ENCODE measurements at places on chromosomes 3 and 15.

GRCh38 chr15:47439146-47440111 is 277.9 kb upstream of the SEMA6D start:
- H3K36me3 ChIP-seq, result no peaks in the 10 kb centered on the region
- H3K27me3 ChIP-seq, result no peaks in the 10 kb centered on the region
- H3K4me1 ChIP-seq, result no peaks in the 10 kb centered on the region
- no peak for DNase-seq
- no peak overlapping the region for H3K27ac ChIP-seq

DNA sequence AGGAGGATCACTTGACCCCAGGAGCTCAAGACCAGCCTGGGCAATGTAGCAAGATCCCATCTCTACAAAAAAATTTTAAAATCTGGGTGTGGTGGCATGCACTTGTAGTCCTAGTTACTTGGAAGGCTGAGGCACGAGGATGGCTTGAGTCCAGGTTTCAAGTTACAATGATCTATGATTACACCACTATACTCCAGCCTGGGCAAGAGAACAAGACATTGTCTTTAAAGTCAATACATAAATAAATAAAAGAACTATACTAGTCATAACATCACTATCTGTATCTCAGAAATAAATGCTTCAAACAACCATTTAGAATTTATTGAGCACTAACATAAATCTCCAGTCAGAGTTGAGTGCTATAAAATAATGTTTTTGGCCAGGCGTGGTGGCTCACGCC is 8.5 kb upstream of the PHLDB2 start:
- H3K4me1 ChIP-seq, result no peaks in the 10 kb centered on the region
- no peak overlapping the region for H3K27ac ChIP-seq
- DNase-seq, result no peak
- H3K36me3 ChIP-seq, result no peaks in the 10 kb centered on the region

DNA sequence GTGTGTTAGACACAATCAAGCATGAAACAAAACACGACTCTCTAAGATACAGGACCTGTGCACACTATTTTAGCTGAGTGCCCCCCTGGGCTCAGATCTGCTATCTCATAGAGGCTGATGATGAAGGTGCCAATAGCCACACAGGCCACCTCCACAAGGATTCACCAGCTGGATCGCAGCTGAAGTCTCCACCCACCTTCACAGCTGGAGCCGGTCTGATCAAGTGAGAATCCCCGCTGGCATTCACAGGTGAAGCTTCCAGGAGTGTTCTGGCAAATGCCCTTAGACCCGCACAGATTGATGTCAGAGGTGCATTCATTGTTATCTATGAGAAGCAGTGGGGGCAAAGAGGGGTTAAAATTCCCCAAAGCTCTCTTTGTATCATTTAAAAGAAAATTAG is 90.1 kb downstream of the DUT start:
- no peak overlapping the region for H3K27ac ChIP-seq
- H3K36me3 ChIP-seq, result no peaks in the 10 kb centered on the region
- no peak overlapping the region for H3K4me3 ChIP-seq
- no peak for DNase-seq

- peak overlapping the region; percentile 92 for H3K27ac ChIP-seq
- peak; percentile 22 for DNase-seq
- H3K4me3 ChIP-seq, result peak overlapping the region; percentile 95
- peaks cover 6% of the 10 kb centered on the region for H3K4me1 ChIP-seq
- H3K27me3 ChIP-seq, result no peaks in the 10 kb centered on the region
Observed at GRCh38 chr15:74907163-74907870, 666 bp upstream of the FAM219B start.

DNA sequence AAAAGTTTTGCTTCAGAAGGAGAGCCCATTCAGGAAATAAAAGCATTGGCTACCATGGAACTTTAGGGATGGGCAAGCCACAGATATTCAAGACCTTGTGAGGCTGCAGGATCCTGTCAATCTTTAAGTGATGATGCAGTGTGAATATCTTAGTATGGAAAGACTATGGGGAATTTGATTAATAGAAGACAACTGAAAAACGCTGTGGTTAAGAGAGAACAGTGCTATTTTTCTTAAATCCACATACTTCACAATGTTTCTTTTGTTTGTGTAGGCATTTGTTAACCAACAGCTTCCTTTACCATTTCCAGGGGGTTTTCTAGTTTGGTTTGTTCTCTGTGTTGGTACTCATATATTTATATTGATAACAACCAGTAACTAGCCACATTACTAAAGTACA is 90.3 kb downstream of the TMEM212 start:
- no peaks in the 10 kb centered on the region for H3K27me3 ChIP-seq
- H3K4me3 ChIP-seq, result no peak overlapping the region
- no peaks in the 10 kb centered on the region for H3K36me3 ChIP-seq
- no peaks in the 10 kb centered on the region for H3K4me1 ChIP-seq
- no peak for DNase-seq

DNA sequence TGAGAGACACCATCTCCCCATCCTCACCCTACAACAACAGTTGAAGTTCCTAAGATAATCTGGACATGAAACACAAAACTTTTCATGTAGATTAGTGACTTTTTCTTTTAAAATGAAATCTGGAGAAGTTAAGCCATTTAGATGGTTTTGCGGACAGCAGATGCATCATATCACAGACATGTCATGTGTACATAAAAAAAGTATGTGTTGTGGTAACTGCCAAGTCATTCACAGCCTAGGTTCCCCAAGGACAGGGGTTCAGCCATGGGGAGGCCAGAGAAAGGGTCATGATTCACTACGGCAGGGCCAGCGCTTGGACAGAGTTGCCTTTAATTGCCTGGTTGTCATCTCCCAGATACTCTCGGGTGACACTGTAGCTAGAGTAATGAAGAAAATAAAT is 163.2 kb downstream of the PDZRN3 start:
- no peaks in the 10 kb centered on the region for H3K36me3 ChIP-seq
- H3K4me3 ChIP-seq, result no peak overlapping the region
- H3K4me1 ChIP-seq, result no peaks in the 10 kb centered on the region
- DNase-seq, result no peak
- no peak overlapping the region for H3K27ac ChIP-seq

DNA sequence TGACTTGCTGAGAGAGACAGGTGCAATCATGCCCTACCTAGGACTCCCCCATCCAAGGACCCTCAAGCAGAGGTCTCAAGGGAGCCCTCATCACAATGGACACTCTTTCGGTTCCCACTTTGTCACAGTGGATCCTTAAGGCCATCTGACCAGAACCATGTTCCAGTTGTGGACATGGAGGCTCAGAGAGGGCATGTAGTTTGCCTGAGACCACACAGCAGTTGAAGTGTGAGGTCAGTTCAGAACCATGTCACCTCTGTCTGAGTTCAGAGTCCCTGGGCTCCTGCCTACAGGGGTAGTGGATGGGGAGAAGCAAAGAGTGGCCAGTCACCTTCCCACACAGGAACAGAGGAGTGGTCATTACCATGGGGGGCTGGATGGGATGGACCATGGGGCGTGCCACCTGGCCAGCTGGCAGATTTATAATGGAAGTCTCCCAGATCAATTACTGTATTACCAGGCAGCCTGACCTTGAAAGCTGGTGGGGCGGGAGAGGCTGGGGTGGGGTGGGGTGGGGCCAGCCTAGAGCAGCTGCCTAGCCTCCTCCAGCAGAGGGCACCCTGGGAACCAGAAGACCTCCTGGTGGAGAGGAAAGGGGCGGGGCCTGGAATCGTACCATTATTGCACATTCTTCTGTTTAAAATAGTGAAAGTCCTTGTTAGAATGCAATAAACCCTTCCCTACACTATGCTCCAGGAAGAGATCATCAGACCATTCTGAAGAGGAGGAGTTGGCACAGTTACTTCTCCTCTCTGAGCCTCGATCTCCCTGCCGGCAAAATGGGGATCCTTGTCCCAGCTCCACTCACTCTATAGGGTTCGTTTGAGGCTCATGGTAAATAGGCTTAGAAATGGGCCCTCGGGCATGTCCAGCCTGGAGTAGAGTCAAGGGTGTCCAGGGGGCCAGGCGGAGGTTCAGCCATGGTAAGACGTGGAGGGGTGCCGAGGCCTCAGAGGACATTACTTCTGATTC is 26.9 kb upstream of the LINGO1 start:
- no peaks in the 10 kb centered on the region for H3K4me1 ChIP-seq
- DNase-seq, result peak; percentile 64
- no peak overlapping the region for H3K4me3 ChIP-seq
- no peaks in the 10 kb centered on the region for H3K36me3 ChIP-seq
- no peak overlapping the region for H3K27ac ChIP-seq
- no peaks in the 10 kb centered on the region for H3K27me3 ChIP-seq

GRCh38 chr3:118272991-118273390 is 761.7 kb downstream of the IGSF11 start:
- no peaks in the 10 kb centered on the region for H3K4me1 ChIP-seq
- no peak overlapping the region for H3K4me3 ChIP-seq
- H3K27ac ChIP-seq, result no peak overlapping the region

- H3K36me3 ChIP-seq, result no peaks in the 10 kb centered on the region
- no peaks in the 10 kb centered on the region for H3K27me3 ChIP-seq
- H3K4me3 ChIP-seq, result no peak overlapping the region
- H3K27ac ChIP-seq, result no peak overlapping the region
- no peak for DNase-seq
Observed at GRCh38 chr3:49873623-49874022, 3.9 kb upstream of the CAMKV start.

GRCh38 chr15:65646486-65646885 is 24.7 kb downstream of the SLC24A1 start:
- no peaks in the 10 kb centered on the region for H3K36me3 ChIP-seq
- no peak overlapping the region for H3K4me3 ChIP-seq
- H3K27me3 ChIP-seq, result no peaks in the 10 kb centered on the region
- H3K27ac ChIP-seq, result no peak overlapping the region
- no peak for DNase-seq

DNA sequence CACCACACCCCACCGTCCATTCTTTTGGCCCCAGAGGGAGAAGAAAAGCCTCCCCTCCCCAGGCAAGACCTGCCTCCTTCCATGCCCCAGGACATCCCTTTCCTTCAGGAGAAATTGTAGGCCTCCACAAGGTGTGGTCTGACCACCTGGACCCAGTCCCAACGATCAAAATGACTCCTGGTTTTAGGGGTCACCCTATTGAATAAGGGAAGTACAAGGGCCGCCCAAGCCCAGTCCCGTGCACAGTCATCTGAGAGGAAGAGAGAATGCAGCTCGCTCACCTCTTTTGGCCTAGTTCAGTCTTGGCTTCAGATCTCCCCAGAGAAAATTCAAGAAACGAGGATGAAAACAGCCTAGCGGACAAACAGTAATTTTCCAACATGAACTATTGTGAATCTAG is 249.1 kb downstream of the UACA start:
- H3K27ac ChIP-seq, result no peak overlapping the region
- no peaks in the 10 kb centered on the region for H3K36me3 ChIP-seq
- no peak for DNase-seq
- no peaks in the 10 kb centered on the region for H3K27me3 ChIP-seq
- H3K4me1 ChIP-seq, result no peaks in the 10 kb centered on the region

- no peak overlapping the region for H3K27ac ChIP-seq
- H3K4me3 ChIP-seq, result no peak overlapping the region
- peaks cover 11% of the 10 kb centered on the region for H3K27me3 ChIP-seq
- DNase-seq, result no peak
Observed at GRCh38 chr3:84960581-84960980, 1.8 kb downstream of the CADM2 start.

GRCh38 chr3:190345027-190345821 is 23.0 kb upstream of the CLDN1 start:
- H3K27me3 ChIP-seq, result no peaks in the 10 kb centered on the region
- H3K36me3 ChIP-seq, result no peaks in the 10 kb centered on the region
- H3K27ac ChIP-seq, result no peak overlapping the region

GRCh38 chr15:74782259-74783071 is 585 bp downstream of the CSK start:
- H3K27me3 ChIP-seq, result no peaks in the 10 kb centered on the region
- H3K4me1 ChIP-seq, result peaks cover 89% of the 10 kb centered on the region
- H3K36me3 ChIP-seq, result no peaks in the 10 kb centered on the region
- peak overlapping the region; percentile 92 for H3K4me3 ChIP-seq

DNA sequence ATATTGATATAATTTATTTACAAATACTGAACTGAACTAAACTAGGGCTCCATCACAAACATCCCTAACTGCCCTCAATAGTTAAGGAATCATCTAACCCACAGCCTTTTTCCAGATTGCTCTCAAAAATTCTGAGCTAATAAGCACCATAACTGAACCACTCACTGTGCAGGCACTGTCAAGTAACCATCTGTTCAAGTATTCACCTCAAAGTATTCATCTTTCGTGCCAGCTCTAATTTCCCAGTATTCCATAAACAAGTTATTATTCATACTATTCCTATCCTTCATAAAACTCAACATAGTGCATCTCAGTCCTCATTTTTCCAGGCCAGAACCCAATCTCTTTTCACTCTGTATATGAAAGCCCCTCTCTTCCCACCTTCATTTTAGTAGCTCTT is 41.1 kb downstream of the THBS1 start:
- H3K36me3 ChIP-seq, result no peaks in the 10 kb centered on the region
- H3K27ac ChIP-seq, result no peak overlapping the region

DNA sequence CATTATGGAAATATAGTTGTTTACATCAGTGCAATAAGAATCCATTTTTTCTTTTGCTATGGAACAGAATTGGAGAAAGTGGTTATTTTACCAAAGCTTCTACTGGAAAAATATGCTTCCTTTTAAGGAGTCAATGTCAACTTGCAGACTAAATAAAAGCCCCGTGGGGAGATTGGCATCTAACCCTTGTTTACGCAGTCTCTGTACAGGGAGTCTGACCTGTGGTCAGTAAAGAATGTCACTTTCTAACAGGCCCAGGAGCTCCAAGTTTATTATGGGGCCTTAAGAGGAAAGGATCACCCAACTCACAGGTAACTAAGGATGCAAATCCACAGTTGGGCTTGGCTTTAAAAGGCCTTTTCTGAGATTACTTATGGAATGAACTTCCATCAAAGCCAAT is 1751.2 kb downstream of the SI start:
- H3K27ac ChIP-seq, result no peak overlapping the region
- H3K4me1 ChIP-seq, result no peaks in the 10 kb centered on the region
- H3K4me3 ChIP-seq, result no peak overlapping the region
- DNase-seq, result no peak
- no peaks in the 10 kb centered on the region for H3K27me3 ChIP-seq

- H3K4me1 ChIP-seq, result peaks cover 4% of the 10 kb centered on the region
- no peaks in the 10 kb centered on the region for H3K27me3 ChIP-seq
- H3K27ac ChIP-seq, result peak overlapping the region; percentile 65
- H3K4me3 ChIP-seq, result no peak overlapping the region
- DNase-seq, result no peak
Observed at GRCh38 chr15:40342416-40343320, 1.9 kb upstream of the CCDC9B start.

- DNase-seq, result no peak
- H3K36me3 ChIP-seq, result no peaks in the 10 kb centered on the region
- no peaks in the 10 kb centered on the region for H3K27me3 ChIP-seq
- H3K4me1 ChIP-seq, result peaks cover 24% of the 10 kb centered on the region
Observed at GRCh38 chr3:129312671-129313414, 34.2 kb downstream of the HMCES start.

- no peak overlapping the region for H3K4me3 ChIP-seq
- H3K27me3 ChIP-seq, result no peaks in the 10 kb centered on the region
- DNase-seq, result no peak
- no peak overlapping the region for H3K27ac ChIP-seq
Observed at GRCh38 chr3:69579306-69580041, 159.8 kb upstream of the MITF start.

DNA sequence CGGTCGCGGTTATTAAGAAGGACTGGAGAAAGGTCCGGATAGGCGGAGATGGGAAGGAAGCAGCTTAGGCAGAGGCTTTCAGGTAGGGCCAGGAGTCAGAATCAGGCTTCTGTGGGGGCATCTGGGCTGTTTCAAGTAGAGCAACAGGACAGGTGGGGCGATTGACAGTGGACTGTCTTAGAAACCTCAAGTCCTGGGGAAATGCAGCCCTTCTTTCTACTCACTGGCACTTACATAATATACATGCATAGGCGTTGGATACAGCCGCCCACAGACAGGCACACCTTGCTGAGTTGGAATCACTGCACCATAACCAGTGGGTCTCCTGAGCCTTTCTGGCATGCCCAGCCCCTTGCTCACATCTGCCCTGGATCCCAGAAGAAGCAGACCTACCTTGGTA is 730 bp downstream of the MYD88 start:
- no peaks in the 10 kb centered on the region for H3K27me3 ChIP-seq
- H3K4me1 ChIP-seq, result peaks cover 45% of the 10 kb centered on the region
- peak overlapping the region; percentile 96 for H3K4me3 ChIP-seq
- H3K36me3 ChIP-seq, result no peaks in the 10 kb centered on the region

Measured in Peyer's patch (tissue), 4 donors.